ENCODE measurements at places on chromosomes 2 and 18.

GRCh38 chr2:188765522-188766470 is 208.4 kb upstream of the COL3A1 start:
- no peak for DNase-seq

GRCh38 chr2:224999754-225000153 is 42.5 kb downstream of the DOCK10 start:
- no peak for DNase-seq

- no peak for DNase-seq
These were observed 131.6 kb upstream of the TANK start for GRCh38 chr2:161028581-161028980.

DNA sequence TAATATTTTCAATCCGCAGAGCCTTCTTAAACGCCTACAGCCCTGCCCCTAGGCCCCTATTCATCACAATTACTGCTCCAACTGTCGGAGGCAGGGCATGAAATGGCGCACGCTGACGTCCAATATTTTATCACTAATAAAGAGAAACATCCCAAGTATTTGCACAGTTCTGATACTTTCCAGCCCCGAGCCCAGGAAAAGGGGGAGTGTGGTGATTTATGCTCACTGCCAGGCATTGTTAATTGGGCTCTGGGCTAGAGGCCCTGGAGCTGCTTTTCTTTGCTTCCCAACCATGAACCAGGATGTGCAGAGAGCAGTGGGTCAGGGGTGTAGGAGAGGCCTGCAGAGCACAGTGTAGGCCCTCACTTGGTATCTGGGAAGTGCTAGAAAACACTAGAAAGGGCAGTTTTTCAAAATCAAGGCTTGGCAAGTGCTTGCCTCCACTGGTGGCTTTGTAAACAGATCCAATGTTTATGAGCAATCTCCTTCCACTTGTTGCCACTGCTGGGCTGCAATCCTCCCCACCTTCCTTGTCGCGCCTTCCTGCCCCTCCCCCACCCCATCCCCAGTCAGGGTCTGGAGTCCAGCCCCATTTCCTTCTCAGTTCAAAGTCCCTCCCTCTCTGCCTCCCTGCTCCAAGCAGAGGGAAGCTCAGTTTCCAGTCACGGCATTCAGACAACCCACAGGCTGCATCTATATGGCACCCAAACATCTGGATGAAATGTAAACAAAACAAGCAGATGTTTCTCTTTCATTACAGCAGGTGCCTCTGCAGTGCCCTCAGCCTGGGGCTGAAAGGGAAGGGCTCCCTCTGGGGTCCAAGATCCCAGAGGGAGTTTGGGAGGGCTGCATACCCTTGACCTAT is 83.9 kb upstream of the PKDCC start:
- no peak for DNase-seq

GRCh38 chr2:215917953-215918620 is 95.3 kb downstream of the MREG start:
- no peak for DNase-seq

GRCh38 chr2:180829836-180830235 is 150.6 kb upstream of the UBE2E3 start:
- DNase-seq: no peak

DNA sequence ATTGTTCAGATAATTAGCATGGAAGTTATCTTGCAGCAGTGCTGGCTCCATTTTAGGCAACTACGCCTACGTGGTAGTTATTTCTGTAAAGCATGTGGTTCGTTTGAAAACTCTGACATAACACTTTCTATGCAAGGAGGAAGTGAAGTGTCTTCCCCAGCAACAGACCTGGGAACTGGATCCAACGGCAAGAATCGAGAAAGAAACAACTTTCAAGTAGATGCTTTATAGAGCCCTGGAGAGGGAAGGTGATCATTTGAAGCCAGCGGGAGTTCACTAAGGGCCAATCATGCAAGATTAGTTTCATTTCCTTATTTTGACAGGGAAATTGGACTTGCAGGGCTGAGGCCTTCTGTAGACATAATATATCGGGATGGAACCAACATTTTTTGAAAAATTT is 218.3 kb downstream of the ACKR3 start:
- no peak for DNase-seq

DNA sequence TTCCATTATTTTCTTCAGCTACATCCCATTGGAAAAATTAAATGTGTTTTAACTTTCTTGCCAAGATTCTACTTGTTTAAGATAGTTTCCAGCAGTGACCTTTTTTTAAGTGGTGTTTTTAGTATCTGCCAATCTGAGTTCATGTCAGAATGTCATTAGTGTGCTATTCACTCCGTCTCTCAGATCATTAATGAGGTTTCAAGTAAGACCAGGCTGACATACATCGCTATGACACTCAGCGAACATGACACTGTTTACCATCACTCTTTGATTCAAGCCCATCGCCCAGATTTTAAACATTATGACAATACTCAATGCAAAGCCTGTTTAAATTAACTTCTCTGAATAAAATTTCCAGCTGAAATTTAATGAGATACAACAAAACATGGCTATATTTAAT is 272.0 kb upstream of the KYNU start:
- DNase-seq: no peak

GRCh38 chr2:556485-556884 is 120.7 kb downstream of the TMEM18 start:
- DNase-seq: no peak

DNA sequence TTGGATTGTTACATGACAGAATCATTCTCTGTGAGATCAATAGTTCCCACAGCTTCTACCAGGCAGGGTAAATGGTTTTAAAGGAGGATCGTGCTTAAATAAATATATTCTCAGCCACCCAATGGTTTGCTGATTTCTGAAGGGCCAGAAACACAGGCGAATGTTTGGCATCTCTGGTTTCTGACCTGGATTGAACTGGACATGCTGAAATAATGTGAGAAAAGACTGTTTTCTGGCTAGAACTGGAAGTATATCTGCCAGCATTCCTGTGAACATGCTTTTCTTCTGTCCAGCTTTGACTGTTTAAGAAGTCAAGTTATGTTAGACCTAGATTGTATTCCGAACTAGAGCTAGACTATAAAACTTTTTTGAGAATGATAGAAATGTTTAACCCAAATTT is 77.1 kb upstream of the COL3A1 start:
- no peak for DNase-seq

DNA sequence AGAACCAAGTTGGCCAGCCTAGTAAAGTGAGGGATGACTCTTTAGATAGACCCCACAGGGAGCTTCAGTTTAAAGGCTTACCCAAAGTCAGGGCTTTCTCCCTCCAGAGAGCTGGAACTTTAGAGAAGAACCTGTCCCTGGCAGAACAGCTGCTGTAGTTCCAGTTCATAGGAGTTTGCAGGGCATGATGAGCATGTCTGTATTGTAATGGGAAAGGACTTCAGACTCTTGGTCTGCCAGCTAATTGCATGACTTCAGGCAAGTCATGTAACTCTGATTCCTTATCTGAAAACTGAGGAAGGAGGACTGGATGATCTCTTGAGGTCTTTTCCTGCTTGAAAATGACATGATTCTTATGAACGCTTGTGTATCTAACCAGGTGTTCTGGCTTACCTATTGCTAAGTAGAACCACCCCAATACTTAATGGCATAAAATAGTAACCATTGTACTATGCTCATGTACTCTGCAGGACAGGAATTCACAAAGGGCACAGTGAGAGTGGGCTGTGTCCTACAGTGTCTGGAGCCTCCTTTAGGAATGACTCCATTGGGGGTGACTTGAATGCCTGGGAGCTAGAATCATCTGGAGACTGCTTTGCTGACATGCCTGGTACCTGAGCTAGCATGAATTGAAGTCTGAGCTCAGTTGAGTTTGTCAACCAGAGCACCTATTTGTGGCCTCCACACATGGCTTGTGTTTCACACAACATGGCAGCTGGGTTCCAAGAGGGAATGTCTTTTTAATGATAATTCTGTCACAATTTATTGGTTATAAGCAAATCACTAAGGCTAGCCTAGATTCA is 18.9 kb downstream of the SP5 start:
- no peak for DNase-seq

DNA sequence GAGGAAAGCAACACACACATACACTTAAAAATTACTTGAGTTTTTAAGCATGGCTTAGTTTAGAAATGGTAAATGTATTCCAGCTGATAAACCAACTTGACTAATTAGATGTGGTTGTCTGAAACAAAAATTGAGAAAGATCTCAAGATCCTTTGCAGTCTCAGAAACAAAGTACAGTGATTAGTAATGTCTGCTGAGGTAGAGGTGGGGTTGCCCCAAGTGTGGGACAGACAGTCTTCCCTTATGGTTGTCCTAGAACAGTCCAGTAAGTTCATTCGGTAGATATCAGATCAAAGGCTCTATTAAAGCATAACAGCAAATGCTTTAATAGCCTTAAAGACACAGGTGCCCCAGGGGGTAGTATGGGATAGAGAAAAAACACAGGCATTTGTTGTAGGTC is 94.5 kb downstream of the BARD1 start:
- DNase-seq: no peak

DNA sequence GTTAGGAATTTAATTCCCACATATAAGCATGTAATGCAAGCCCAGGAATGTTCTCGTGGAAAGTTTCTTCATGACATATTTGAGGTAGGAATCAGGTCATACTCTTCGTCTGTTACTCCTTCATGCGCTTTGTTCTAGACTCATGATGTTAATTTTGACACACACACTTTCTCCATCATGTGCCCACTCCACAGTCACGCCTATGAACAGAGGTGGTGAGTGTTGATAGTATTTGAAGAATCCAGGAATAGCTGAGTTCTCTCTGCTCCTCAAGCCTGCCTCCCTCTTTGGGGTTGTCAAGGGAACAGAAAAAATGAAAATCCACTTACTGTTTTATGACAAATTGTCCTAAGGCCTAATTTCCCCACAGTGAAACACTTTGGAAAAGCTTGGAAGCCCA is 117.3 kb upstream of the SERPINE2 start:
- DNase-seq: no peak

DNA sequence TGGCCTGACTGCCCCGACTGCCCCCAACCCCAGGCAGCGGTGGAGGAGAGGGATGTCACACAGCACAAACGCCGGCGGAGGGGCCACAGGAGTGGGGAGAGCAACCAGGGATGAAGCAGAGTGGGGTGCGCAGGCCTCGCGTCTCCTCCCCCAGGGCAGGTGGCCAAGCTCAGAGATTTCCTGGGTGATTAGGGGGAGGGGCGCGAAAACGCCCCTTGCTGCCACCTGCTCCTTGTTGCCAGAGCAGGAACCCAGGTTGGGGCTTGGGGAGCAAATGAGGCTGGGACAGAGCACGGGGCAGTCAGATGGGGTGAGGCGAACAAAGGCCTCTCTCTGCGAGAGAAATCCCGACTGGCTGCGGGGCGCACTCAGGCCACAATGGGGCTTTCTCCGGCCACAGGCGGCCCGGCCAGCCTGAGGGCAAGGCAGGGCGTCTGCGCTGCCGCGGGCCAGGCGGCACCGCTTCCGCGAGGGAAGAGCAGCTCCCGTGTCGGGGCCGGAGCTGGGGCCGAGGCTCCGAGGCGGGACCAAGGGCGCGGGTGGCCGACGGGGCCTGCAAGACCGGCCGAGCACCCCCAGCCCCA is 11.5 kb downstream of the TEX44 start:
- DNase-seq: no peak

DNA sequence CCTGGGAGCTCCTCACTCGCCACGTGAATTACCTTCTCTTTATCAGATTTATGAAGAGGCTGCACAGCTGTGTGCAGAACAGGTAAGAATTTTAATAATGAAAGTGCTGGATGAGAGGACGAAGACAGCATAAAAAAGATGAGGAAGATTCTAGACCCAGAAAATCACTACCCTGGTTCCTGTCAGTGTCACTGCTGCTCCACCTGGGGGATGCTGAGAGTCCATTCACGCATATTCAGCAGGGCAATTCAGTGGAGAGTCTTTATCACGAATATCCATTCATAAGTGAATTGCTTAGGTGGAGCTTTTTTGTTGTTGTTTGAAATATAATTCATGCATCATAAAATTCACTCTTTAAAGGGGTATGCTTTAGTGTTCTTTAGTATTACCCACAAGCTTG is 52.0 kb downstream of the MRPL33 start:
- DNase-seq: no peak

- DNase-seq: no peak
These were observed 62.2 kb downstream of the MYOM1 start for GRCh38 chr18:3157606-3158005.
